H7 (cell line): ENCODE measurements at places on chromosomes 2 and 18. TPM values are rescaled to one million over a fixed set of nuclear protein-coding genes. Genes with fewer than 3 reads are reported as not detected.

Gene HOXD10
- total RNA-seq: 0.03 TPM in 1 of 2 replicates, not detected in the other

Gene DCDC2C
- total RNA-seq: not detected in 2 replicates

Gene RUFY4
- not detected in 2 replicates for total RNA-seq

Gene STARD6
- not detected in 2 replicates for total RNA-seq

Gene MYO5B
- total RNA-seq: 2.7 and 3.7 TPM in 2 replicates

Gene RPRD1A
- total RNA-seq: 101 and 134 TPM in 2 replicates

Gene GCKR
- total RNA-seq: 0.07 TPM in 1 of 2 replicates, not detected in the other

Gene KIF3C
- 24.7 and 27.5 TPM in 2 replicates for total RNA-seq

Gene CCDC102B
- 2.3 and 5.3 TPM in 2 replicates for total RNA-seq

Gene SEPTIN10
- total RNA-seq: 57.5 and 65.4 TPM in 2 replicates

Gene REG3G
- not detected in 2 replicates for total RNA-seq

Gene PSMA8
- not detected in 2 replicates for total RNA-seq

Gene FSIP2
- total RNA-seq: 1.9 and 2.6 TPM in 2 replicates

Gene INPP1
- total RNA-seq: 0.74 and 1.8 TPM in 2 replicates

Gene UGT1A3
- not detected in 2 replicates for total RNA-seq

Gene ARHGAP28
- total RNA-seq: 24.5 and 32.3 TPM in 2 replicates

Gene RFX8
- total RNA-seq: 0.18 TPM in 1 of 2 replicates, not detected in the other

Gene BCL2
- total RNA-seq: 0.81 and 1.8 TPM in 2 replicates

Gene ACADL
- total RNA-seq: not detected in 2 replicates

Gene UCN
- total RNA-seq: 0.66 TPM in 1 of 2 replicates, not detected in the other

Gene UPP2
- not detected in 2 replicates for total RNA-seq

Gene SAG
- total RNA-seq: not detected in 2 replicates

Gene CHST9
- total RNA-seq: 2.7 and 3.8 TPM in 2 replicates

Gene GREB1
- total RNA-seq: 16.9 and 17.3 TPM in 2 replicates

Gene SEMA4F
- 1.1 and 1.3 TPM in 2 replicates for total RNA-seq

Gene PCARE
- not detected in 2 replicates for total RNA-seq

Gene ERICH2
- 0.89 TPM in 1 of 2 replicates, not detected in the other for total RNA-seq

Gene DNPEP
- total RNA-seq: 44.8 and 55.5 TPM in 2 replicates

Gene VSNL1
- 32.8 and 34.8 TPM in 2 replicates for total RNA-seq

Gene UBR3
- total RNA-seq: 9.3 and 11.8 TPM in 2 replicates

Gene TNFRSF11A
- 1.2 and 2.8 TPM in 2 replicates for total RNA-seq
